ENCODE measurements at places on chromosomes 13 and 19.

DNA sequence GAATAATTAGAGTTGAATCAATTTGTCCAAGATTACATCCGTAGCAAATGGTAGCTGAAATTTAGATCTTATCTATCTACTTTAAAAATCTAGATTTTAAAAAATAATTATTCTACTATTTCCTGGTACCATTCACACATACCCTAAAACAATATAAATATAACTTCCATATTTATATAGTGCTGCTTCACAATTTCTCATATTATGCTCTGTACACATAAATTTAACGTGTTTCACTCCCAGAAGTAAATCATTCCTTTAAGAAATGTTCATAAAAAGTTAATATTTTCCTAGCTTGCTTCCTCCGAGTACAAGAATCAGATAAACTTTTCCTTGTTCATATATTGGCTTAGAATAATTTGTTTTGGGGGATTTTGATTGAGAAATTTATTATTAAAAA lies 857.0 kb upstream of the SPRY2 start:
- no peak for DNase-seq

GRCh38 chr13:105595471-105595870 lies 940.0 kb downstream of the EFNB2 start:
- no peak for DNase-seq

DNA sequence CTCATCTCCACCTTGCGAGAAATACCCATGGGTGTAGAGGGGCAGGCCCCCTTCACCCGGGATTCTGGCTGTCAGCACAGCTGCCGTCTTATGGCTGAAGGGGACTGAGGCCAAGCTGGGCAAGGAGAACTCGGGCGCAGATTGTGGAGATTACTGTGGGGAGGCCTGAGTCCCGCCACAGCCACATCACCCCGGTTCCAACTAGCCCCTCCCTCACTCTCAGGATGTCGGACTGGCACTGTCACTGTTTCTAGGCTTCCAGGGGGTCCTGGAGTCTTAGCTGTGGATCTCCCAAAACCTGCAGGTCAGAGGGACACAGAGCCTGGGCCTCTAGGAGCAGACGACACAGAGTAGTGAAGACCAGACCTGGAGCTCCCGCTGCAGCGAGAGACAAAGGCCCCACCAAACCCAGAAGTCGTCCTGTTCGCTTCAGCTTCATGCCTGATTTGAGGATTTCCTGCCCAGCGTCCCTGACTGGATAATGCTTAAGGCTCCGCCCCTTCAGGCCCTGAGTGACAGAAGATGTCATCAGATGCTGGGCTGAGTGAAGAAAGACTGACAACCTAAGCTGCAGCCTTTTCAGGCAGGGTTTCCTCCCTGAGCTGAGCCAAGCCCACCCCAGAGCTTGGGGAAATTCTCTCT lies 55.8 kb downstream of the ZNF93 start:
- no peak for DNase-seq

GRCh38 chr19:1909761-1910080 lies 4.5 kb downstream of the ADAT3 start:
- no peak for DNase-seq

Measured in stimulated activated CD4-positive, alpha-beta T cell treated with anti-CD3 and anti-CD28 coated beads, Interleukin-1b, Interleukin-23, amount 100 ng/mL, for 24 hours (primary cell).